Stimulated activated CD4-positive, alpha-beta T cell treated with anti-CD3 and anti-CD28 coated beads, Interleukin-4, amount 100 ng/mL, for 4 hours (primary cell): ENCODE measurements at places on chromosomes 7 and 10.

- no peak for DNase-seq
These were observed 6.7 kb upstream of the ELOVL3 start for GRCh38 chr10:102219370-102219769.

DNA sequence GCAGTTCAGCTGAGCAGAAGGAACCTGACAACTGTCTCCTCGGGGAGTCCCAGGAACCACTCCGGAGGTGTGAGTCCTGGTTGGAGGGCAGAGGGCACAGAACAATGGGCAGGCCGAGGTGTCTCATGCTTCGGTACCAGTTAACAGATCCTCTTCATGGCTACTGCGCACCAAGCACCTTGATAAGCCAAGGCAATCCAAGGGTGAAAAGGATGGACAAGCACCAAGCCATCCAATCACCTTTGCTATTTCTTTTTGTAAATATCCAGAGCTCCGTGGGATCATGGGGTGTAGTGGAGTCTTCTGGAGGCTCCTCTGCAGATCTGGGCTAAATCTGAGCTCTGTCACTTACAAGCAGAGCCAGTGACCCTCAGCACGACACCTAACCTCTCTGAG, 233.5 kb downstream of the WDR11 start:
- no peak for DNase-seq

DNA sequence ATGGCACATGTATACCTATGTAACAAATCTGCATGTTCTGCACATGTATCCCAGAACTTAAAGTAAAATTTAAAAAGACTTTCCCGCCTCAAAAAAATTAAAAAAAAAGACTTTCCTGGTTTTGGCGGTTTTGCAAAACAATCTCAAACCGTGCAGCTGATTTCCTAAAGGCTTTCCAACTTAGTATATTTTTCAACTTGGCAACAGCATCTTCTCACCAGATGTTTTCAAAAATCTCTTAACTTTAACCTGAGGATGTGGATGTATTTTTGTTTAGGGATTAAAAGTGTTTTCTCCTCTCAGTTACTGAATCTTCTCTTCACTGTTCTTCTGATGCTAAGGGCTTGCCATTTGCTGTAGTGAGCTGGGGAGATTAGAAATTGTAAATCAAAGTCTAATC, 96.5 kb upstream of the PLPP4 start:
- no peak for DNase-seq

DNA sequence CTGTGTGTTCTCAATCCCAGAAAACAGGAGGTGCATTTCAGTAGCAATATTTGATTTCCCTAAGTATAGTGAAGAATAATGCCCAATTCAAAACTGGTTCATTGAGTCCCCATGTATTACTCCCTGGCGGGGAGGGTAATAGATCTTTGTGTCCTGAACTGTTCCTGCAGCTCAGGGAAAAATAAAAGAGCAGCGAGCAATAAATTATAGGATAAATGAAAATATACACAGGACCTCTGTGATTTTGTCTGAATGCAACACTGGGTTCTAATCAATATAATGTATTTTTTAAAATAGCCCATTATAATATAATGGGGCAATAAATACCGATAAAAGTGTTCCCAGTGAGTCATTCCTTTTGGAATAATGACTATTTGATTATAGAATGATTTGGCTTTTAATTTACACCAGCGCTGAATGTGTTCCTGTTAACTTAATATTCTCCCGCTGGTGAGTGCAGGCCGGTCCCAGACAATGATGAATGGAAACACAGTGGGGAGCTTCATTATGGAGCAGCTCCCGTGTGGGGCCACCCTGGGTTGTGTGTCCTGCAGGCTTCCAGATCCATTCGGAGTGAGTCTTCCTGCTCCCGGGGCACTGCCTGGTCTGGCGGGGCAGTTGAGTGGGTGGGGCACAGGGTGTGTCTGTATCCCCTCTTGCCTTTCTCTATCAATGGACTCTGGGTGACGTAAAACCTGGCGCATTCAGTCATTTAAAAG, 263.1 kb downstream of the ACTR3B start:
- no peak for DNase-seq

DNA sequence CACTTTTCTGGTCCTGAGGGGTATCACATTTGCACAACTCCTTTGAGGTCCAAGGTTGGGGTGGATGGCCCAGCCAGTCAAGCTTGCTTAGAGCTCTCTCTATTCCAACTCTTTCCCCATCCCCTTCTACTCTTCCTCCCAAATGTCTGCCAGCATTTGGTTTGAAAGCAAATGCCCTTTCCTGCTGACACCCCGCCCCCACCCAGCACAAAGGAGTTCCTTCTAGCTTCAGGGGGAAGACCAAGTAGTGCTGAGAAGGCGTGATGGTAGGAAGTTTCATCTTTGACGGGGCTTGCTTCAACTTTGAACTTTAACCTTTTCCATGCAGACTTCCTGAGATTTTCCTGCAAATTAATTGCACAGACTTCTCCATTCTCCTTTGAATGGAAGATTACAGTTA, 137.5 kb upstream of the TCF7L2 start:
- no peak for DNase-seq

- peak; percentile 43 for DNase-seq
These were observed 5.7 kb downstream of the BLVRA start for GRCh38 chr7:43764039-43764761.

DNA sequence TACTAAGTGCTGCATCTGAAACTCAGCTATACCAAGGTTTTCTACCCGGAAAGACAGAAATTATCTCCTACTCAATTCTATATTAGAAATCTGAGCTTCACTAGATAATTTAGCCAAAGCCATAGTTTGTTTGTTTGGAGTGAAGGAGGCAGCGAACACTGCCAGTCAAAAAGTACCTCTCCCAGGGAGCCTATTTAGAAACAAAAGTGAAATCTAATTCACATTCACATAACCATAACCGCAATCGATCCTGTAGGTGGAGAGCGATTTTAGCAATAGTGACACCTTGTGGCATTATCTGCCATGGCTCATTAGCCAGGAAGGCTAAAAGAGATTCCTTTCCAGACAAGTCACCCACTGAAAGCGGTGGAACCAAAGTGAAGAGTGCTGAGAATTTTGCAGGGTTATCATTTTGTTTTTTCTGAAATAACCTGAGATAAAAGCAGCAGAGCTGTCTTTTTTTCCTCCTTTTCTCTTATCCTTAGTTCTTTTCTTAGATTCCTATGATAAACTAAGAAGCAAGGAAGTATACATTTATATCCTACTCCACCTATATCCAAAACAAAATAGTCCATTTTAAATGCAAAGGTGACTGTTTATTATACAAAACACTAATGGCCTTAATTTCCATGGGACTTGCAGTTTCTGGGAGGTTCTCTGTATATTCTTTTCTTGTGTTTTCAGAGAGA, 83.7 kb upstream of the BET1 start:
- peak; percentile 44 for DNase-seq

DNA sequence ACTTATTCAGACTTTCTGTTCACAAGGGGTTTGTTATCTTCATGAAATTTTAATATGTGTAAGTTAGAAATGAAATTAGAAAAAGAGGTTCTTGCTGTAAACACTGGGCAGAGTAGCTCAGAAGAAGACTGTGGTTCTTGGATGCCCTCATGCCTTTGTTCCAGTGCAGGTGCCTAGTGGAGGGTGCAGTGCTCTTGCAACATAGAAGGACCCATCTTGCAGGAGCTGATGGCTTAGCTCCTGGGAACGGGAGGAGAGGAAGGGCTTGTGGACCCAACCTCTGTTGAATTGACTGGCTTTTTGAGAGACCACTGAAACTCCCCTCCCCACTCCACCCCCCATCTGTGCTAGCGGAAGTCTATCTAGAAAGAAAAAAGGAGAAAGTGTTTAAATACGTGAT, 116.8 kb downstream of the GLCCI1 start:
- no peak for DNase-seq

DNA sequence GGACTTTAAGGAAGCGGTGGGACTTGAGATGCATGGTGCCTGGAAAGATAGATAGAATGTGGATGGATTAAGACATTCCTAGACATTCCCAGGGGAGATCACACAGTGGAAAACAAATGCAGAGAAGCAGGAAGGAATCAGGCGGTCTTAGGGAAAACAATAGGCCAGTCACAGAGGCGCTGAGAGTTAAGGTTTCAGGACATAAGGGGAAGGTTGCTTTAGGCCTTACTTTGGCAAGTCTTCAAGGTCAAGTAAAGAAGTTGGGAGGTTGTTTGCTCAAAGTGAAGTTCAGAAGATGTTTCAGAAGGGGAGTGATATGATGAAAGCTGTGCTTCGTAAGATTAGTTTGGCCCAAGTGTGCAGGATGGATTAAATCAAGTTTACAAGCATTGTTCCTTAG, 109.4 kb downstream of the SUGCT start:
- DNase-seq, result no peak

DNA sequence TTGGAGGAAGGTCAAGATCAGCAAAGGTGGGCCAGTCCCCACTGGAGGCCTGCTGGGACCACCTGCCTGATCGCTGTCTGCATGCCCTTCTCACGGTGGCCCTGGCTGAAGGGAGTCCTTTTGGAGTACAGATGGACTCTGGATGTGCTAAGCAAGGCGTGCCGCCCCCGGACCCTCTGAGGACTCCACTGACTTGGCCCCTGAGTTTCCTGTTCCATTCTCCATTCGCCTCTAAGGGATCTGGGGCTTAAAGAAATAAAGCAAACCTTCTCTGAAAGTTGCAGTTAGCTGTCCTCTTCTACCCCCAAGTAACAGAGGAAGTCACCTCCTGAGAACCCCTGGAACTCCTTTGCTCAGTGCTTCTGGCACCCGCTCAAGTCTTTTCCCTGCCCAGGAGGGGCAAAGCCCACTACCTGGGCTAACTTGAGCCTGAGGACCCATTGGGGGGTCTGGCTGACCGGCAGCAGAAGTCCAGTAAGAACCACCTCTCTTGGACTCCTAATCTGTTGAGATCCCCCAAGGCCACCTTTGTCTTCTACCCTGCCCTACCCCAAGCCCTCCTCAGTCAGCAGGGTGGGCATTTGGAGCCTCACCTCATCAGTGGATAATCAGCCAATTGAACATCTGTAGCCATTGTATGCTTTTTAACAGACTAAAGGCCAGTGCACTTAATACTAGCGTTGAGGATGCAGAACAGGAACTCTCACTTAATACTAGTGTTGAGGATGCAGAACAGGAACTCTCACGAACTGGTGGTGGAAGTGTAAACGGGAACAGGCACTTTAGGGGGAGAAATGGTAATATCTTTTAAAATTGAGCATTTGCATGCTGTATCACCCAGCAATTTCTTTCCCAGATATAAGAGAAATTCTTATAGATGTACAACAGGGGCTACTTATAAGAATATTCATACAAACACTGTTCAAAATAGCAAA, 2.2 kb downstream of the TBATA start:
- DNase-seq, result no peak

DNA sequence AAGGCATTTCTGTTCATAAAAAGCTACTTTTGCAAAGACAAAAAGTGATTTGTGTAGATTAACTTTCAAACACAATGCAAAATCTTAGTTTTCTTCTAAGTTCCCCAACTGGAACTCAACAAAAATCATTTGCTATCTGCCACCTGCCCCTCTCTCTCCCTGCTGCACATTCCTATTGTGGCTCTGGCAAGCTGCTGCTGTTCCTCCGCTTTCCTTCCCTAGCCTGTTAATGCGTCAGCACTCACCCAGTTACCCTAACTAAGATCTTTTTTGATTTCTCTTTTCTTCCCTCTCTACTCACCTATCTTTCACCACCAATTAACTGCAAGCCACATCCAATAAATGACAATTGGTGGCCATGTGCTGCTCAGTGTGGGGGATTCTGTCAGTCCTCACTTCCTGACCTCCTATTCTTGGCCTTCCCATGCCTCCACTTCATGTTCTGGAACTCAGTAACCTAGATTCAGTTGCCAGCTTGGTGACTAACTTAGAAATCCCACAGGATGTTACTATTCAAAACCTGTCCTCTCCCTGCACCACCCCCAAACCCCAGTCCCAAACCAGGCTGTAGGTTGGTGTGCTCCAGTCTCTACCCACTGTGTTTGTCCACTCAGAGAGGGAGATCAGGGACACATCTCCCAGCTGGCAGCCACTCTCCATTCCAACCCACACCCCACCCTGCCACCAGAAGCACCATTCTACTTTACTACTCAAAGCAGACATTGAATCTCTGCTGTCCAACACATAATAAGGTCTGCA, 140.2 kb upstream of the CTTNBP2 start:
- no peak for DNase-seq

GRCh38 chr7:23467806-23468525, 2.3 kb downstream of the IGF2BP3 start:
- DNase-seq, result peak; percentile 5

DNA sequence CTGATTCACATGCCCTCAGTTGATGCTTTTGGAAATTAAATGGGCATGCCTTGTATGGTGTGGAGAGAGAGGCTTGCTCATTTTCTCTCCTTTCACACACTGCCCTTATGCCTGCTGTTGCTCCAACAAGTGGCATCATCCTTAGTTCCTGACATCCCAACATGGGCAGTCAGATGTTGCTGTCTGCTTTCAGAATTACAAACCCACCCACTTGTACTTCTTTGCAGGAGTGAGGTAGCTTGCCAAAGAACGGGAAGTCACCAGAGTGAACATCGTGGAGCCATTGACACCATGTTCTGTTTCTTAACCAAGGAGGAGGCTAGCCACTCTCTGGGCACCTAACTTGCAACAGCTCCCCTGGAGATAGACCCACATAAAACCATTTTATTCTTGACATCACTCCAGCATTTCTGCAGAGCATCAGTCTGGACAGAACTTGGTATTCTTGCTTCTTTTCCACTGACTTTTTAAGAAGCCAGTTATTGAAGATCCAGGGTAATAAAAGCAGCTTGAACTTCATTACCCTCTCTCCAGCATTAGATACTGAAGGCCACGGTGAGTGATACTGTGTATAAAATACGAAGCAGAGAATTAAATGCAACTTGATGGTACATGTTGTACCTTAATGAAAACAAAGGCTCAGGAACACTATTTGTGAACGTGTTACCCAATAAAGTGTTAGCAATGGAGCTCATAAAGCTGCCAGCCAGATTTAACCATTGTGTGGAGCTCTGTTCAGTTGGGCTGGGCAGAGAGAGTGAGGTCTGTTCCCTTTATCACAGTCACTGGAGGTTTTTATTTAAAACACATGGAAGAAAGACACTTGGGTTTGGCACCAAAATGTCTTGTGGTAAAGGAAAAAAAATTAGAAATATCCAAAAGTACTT, 195.8 kb upstream of the HABP2 start:
- DNase-seq, result no peak

GRCh38 chr10:104434601-104435000, 81.0 kb downstream of the CFAP58 start:
- no peak for DNase-seq

DNA sequence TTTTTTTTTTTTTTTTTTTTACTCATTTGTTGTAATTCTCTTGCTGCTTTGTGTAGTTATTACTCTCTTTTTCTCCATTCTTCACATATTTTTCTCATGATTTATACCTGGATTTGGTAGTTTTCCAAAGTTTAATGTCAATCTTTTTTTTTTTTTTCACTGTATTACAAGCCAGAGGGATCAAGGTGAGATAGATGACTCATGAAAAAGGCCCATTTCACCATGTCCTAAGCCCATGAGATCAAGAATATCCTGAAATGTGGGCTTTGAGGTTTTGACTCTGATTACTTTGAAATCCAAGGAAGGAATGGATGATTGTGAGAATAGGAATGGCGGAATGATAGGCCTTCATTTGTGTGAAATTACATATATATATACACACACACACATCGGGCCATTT, 31.1 kb downstream of the TAX1BP1 start:
- DNase-seq, result no peak
